ENCODE measurements at places on chromosomes 2 and 18.

DNA sequence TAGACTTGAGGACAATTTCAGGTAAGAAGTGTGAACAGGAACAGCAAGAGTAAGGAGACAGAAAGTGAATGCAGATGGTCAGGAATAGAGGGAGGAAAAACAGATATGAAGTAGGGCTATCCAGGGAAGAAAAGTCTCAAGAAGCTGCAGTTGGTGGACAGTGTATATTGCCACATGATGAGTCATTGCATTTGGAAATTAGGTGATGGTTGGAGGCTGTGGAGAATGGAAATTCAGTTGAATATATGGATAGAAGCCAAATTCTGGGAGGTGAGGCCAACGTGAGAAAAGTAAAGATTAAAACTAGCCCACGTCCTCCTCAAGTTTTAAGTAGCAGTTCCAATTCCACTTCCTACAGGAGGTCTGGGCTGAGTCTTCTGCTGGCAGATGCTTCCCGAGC is 158.4 kb downstream of the UBE2E3 start:
- DNase-seq = no peak

DNA sequence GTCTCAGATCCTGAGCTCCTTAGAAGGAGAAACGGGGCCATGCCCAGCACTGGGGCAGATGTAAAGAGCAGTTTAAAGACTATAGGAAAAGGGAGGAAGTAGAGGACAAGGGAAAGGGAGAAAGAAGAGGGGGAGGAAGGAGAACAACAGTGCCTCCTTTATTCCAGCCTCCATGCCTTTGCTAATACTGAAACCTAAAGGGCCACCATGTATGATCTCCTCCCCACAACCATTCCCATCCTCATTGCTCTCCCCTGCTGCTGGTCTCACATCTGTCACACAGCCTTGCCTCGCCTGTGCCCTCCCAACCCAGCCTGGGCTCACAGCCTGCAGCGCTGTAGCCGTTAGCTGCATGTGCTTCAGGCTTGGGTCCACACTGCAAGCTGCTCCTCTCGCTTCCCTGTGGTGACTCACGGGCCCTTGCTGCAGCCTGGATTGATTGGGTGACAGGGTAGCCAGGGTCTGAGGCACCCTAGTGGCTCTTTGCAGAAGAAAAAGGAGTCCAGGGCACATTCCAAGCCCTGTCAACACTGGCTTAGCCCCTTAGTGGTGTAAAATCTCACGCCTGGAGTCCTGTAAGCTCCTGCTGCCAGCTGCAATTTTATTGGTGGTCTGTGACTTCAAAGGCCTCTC is 281.9 kb downstream of the SRBD1 start:
- DNase-seq = no peak

DNA sequence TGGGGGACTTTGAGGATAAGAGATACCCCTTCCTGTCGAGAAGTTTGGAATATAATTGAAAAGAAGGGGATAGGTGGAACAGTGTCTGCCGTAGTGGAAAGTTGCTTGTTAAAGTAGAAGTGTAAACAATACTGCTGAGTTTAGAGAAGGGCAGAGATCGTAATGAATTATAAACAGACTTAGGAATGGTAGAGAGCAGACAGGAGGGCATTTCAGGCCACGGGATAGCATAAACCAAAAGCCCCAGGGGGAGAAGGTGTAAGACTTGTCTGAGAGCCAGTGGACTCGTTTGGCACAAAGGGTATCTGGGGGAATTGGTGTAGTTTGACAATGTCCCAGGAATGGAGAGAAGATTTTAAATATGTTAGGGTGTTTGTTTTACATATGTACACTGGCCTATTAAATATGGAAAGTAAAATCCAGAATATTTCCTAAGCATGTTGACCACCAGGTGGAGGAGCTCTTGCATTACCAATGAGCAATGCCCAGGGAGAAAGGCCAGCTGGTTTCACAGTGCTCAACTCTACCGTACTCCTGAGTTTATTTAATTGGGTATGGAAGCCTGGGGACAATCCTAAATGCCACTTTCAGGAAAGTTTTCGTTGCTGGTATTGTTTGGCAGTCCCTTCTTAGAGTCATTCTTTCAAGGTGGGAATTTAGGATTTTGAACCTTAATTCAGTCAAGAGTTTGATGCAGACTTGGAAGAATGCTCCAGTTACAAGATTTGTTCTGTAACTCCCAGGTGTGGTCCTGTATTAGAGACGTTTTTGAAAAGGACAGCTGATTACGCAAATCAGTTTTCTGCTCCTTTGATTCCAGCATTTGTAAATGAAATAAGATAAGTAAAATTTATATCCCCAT is 7.5 kb downstream of the COPS8 start:
- DNase-seq = no peak

- no peak for DNase-seq
Measured at GRCh38 chr18:39730606-39731005, 2165.0 kb upstream of the CELF4 start.

GRCh38 chr2:36633470-36634092 is 35.6 kb upstream of the FEZ2 start:
- DNase-seq = no peak

GRCh38 chr2:241351640-241352031 is 4.4 kb upstream of the FARP2 start:
- DNase-seq = no peak

DNA sequence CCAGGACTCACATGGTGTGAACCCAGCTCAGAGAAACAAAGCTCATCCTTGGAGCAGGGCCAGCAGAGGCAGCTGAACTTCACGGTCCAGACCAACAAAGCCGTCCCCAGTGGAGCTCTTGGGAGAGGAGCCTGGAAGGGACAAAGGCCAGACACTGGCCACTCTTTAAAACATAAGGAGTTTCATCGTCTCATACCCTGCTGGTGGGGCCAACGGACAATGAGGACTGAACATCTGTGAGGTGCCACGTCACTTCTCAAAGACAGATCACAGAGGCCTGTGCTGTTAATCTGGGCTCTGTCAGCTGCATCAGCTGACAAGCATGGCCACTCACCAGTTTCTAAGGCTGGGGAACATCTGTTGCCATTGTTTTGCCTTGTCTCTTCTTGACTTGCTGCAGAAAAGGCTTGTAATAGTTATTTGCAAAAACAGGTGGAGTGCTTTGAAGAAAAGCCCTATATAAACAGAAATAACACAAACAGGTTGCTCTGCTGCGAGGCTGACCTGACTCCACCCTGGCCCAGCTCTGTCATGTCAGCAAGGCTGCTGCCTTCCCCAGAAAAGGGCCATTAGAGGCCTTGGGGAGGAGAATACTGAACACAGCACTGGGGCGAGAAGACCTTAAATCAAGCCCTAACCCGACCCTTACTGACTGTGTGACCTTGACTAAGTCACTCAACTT is 68.1 kb upstream of the DAPL1 start:
- DNase-seq = no peak

GRCh38 chr2:134558208-134558830 is 160.5 kb downstream of the TMEM163 start:
- DNase-seq = no peak

- no peak for DNase-seq
Measured at GRCh38 chr18:63191413-63191812, 128.2 kb downstream of the BCL2 start.

GRCh38 chr2:85706063-85706462 is 11.9 kb downstream of the GNLY start:
- DNase-seq = no peak

- DNase-seq = no peak
Measured at GRCh38 chr18:44654573-44654972, 26.1 kb upstream of the SETBP1 start.

DNA sequence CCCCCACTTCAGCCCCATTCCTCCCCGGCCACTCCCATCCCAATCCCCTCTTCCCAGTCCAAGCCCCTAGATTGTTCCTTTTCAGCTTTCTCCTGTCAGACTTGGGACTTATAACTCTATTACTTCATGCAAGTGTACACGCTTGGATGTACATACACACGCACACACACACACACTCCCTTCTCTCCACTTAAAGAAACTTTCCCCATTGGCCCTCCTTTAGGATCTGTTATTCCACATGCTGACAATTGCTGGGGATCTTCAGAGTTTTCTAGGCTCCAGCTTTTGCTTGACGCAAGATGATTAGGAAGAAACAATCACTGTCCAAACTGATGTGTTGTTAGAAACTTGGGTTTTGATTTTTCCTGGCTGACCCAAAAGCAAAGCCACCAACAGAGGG is 75.4 kb downstream of the CDK15 start:
- no peak for DNase-seq

Data from cortex of kidney (tissue), 1 donor.